ENCODE measurements at places on chromosomes 3 and 15.

DNA sequence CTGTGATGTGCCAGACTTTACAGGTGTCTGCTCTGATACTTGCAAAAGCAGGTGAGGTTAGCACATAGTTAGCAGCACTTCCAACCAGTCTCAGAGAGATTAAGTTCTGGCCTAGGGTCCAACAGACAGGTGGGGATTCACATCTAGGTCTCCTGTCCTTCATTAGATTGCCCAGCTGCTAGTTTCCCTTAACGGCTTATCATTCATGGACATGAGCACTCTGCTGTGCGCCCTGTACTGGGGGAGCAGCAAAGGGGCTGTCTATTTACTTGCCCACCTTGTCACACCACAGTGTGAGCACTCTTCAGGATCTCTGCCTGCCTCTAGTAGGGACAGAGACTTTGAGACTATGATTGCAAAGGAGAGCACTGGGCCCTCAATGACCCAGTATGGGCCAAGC lies 8.7 kb downstream of the SPSB4 start:
- DNase-seq: no peak

DNA sequence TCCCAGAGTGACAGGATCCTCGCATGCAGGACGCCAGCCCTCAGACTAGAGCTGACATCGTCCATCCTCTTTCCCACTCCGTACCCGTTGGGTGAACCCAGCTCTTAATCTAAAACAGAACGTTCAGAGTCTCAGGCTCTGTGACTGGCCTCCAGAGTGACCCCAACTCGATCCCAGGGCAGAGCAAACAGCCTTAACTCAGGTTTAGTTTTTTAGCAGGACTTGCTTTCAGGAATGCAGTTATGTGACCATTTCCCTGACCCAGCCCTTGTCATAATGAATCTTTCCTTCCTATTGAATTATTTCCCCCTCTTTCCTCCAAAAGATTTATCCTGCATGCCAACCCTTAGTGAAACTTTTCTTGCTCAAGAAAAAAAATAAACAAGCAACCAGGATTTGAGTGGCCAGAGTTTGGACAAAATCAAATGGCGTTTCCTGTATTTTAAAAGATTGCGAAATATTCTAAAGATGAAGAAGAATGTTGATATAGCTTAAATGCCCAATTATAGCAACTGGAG lies 47.8 kb upstream of the RARB start:
- DNase-seq: no peak

DNA sequence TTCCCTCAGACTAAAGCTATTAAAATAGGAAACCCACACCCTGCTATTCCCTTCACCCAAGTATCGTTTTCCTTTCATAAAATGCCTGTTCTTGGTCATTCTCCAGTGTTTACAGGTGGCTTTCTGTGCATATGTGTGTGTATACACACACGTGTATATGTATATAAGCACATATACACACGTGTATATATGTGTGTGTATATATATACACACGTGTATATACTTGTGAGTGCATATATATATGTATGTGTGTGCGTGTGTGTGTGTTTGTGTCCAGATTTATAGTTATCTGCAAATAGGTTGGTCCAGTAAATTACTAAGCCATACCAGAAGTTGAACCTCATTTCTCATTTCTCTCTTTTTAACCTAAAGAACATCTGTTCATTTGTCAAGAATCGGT lies 15.7 kb upstream of the TEX9 start:
- DNase-seq: no peak

- DNase-seq: peak; percentile 46
These were observed 95.2 kb downstream of the SEMA6D start for GRCh38 chr15:47812470-47812999.

- no peak for DNase-seq
These were observed 3.1 kb downstream of the CPLX3 start for GRCh38 chr15:74829486-74829885.

- DNase-seq: peak; percentile 30
These were observed 2.4 kb upstream of the PPP1R14D start for GRCh38 chr15:40830884-40831283.

- peak; percentile 90 for DNase-seq
These were observed 901 bp downstream of the NAA50 start for GRCh38 chr3:113744941-113745755.

DNA sequence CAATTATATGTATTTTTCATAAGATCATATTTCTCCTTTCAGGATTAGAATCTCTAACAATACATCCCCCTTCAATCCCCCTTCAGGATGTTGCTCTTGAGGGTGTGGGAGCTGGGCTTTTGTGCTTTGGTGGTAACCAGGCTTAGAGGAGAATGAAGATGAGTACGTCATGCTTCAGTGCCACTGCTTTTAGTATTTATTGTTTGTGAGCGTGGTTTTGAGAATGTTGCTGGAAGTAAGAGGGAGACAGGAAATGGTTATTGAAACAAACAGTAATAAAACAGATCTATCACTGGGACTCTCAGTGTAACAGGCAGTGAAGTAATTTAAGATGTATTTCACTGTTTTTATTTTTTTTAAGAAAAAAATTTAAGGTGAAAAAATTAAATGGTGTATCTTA lies 35.3 kb downstream of the GBE1 start:
- peak; percentile 41 for DNase-seq

- peak; percentile 64 for DNase-seq
These were observed 242.8 kb upstream of the UBE2E2 start for GRCh38 chr3:22960105-22960984.

GRCh38 chr3:150746791-150747590 lies 16.0 kb downstream of the SIAH2 start:
- peak; percentile 61 for DNase-seq

GRCh38 chr15:51251556-51251955 lies 86.8 kb downstream of the CYP19A1 start:
- no peak for DNase-seq

GRCh38 chr3:81891055-81891895 lies 129.8 kb upstream of the GBE1 start:
- no peak for DNase-seq
